ENCODE measurements at places on chromosomes 16 and 17.

DNA sequence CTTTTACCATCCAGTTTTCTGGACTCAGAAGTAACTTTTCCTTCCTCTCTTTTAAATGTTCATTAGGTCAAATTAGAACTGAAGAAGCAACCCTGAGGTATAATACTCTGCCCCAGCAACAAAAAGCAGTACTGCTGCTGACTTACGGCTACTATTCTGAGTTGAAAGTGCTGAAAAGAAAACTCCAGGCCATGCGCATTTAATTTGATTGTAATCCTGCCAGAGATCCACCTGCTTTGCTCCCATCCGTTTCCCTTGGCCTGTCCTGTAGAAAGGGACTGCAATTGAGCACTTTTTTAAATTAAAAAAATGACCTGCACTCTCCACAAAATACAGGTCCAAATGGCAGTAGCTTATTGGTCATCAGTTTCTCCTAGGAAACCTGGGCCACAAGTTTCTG, 61.6 kb downstream of the PITPNC1 start:
- no peak for DNase-seq

DNA sequence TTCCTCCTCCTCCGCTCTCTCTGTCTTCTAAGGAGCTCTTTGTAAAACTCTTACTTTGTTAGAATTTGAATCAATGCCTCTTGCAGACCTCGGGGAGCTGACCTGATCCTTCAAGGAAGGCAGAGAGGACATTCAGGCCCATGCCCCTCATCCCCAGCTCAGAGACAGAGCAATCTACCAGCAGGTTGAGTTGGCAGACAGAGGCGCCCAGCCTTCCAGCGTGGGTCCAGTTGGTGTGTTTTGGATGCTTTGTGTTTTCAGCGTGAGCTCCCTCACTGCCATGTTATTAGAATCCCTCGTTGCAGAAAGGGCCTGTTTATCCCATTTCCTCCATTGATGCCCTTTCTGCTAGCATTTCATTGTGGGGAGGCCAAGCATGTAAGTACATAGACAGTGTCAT, 167.1 kb downstream of the CMIP start:
- no peak for DNase-seq

GRCh38 chr17:81885454-81885853, 5.9 kb downstream of the ALYREF start:
- no peak for DNase-seq

DNA sequence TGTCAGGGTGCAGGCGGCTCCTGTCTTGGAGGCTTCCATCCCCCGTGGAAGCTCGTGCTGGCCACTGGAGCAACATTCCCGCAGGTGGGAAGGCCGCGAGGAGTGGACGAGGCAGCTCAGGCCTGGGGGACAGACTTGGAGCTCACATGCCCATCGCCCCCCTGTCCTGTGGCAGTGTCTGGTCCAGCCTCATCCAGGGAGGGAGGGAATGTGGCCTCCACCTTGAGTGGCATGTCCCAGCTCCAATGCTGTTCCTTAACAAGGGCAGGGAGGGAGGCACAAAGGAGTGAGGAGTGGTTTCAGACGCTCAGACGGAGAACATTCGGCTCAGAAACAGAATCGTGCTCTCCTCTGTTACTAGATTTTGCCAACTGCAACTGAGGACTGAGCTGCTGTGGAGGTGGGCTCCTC, 159.4 kb upstream of the CHMP6 start:
- no peak for DNase-seq

DNA sequence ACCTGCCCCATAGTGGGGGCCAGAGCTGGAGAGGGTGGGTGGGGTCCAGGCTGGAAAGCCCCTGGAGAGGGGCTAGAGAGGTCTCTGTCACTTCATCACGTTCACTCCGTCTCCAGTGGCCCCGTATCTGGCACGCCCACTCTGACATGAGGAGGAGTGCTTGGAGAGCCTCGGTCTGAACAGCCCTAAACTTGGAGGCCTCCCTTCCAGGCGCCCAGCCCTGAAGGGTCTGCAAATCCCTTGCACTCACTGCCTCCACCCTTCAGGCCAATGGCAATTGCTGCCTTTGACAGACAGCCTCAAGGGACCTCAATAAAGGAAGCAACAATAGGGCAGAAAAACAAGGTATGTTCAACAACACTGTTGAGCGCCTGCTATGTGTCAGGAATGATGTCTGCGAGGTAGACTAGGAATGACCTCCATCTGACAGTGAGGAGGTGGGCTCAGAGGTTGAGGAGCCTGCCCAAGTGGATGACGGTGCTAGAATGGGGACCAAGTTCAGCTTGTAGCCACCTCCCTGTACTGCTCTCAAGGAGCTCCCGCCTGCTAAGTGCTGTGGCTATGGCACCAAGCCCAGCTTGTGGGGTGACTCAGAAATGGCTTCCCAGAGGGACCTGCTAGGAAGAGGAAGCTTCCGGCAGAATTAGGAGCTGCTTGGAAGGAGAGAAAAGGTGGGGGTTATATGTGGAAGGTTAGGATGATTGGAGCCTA, 2.9 kb upstream of the EPX start:
- DNase-seq: no peak
